Stimulated activated CD8-positive, alpha-beta memory T cell treated with anti-CD3 and anti-CD28 coated beads, Interleukin-4, amount 100 ng/mL, for 1 hour (primary cell): ENCODE measurements at places on chromosomes 1 and 21.

DNA sequence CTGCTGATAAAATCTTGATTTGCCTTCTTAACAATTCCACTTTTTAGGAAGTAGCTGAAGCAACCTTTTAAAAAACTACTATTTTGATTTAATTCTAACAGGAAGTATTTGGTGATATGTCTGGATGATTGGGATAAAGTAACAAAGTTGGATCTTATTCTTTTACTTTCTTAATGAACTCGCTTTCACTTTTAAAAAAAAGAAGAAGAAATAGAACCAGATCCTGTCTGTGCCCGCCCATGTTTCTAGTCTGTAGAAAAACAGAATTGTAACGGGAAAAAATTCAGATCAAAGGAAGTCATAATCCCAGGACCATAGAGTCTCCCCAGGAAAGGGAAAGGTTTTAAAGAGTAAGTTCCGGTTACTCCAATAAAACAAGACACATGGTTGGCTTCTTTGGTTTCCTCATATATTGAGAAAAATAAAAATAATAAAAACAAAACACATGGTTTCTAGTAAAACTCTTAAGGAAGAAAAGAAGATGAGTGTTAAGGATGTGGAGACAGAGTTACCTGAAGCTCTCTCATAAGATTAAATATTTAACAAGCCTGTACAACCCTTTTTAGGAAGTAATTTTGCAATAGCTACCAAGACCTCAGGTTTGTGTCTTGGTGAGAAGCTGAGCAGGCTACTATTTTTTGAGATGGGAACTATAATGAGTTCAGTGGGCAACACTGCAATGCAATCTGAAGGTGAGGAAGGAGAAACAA, 4.9 kb downstream of the CD48 start:
- DNase-seq, result no peak

DNA sequence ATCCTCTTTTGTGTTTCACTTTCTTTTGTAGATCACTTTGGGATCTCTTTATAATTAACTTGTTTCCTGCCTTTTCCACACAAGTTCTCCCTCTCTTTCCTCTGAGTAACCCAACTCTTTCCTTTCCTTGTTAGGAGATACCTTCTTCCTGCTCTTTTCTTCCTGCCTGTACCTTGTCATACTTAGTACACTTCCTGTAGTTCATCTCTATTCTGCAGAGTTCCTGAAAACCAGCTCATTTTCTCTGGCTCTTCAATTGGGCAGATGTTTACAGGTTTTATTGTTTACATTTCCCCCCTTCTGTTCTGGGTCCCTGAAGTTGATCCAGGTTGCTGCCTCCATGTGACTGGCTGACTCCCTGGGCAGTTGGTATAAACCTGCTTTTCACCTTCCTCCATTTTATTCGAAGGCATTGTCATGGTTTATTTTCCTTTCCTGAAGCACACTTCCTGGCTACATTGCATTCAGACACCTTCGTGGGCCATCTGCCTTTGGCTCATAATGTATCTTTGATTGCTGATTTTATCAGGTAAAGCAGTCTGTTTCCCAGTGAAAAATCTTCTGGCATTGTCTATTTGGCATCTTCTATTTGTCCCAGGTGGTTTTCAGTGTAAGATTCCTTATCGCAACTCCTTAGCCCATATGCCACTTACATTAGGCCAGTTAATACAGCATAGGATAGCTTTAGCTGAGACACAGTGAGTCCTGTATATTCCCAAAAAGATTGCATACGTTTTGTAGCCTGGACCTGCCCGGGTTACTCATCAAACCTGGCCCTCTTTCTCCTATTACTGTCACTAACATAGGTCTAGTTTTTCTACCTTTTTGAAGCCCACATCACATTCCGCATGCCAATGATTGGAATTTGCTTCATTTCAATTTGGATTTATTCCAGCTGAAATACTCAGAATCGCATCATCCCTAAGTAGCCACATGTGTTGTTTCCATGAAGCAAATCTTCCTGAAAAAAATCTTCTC, 15.4 kb downstream of the CTH start:
- no peak for DNase-seq

DNA sequence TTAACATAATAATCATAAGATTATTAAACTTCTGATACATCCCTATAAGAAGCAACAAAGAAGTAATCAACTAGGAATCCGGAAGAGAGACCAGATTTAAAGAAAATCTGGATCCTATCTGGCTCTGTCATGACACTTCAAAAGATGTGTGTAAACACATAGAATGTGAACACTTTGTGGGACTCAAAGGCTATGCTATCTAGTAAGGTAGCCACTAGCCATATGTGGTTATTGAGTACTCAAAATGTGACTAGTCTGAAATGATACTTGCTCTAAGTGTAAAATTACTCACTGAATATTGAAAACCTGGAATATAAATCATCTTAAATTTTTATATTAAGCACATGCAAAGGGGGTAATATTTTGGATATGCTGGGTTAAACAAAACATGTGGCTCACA, 8.7 kb downstream of the FUBP1 start:
- DNase-seq, result no peak

- no peak for DNase-seq
Observed at GRCh38 chr1:197042676-197043341, 24.3 kb downstream of the F13B start.

- DNase-seq, result no peak
Observed at GRCh38 chr1:247681288-247681897, 1.9 kb upstream of the OR13G1 start.

- no peak for DNase-seq
Observed at GRCh38 chr1:26119892-26120608, 8.4 kb downstream of the PDIK1L start.

GRCh38 chr1:201675143-201675542, 136.2 kb downstream of the NAV1 start:
- DNase-seq, result no peak

DNA sequence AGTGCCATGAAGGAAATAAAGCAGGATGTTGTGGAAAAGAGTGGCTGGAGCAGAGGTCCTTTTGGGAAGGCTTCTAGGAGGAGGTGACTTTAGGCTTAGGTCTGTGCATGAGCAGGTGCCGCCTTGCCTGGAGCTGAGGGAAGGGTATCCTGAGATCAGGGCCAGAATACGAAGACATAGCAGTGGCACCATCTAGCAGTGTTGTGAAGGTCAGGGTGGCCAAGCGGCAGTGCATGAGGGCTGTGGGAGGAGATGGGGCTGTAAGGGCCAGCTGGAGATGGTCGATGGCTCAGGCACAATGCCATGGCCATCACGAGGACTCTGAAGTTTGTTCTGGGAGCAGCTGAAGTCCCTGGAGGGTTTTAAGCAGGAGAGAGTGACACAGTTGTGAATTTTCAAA, 219.5 kb downstream of the PTPRU start:
- no peak for DNase-seq

- DNase-seq, result no peak
Observed at GRCh38 chr1:113557187-113557586, 166.9 kb downstream of the MAGI3 start.

DNA sequence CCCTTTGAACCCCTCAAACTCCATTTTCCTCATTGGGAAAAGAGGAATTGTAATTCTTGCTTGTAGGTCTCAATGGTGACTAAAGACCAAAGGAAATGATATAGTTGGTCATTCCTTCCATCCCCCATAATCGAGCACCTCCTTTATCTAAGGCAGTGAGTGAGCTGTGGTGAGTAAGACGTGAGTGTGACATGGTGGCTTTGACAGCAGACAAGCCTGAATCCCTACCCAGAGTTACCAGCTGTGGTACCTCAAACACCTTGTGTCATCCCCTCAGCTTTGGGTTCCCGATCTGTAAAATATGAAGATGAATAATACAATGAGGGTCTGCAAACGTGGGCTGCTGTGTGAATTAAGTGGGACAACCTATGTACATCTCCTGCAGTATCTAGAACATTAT, 8.4 kb downstream of the TRAF5 start:
- DNase-seq, result no peak

DNA sequence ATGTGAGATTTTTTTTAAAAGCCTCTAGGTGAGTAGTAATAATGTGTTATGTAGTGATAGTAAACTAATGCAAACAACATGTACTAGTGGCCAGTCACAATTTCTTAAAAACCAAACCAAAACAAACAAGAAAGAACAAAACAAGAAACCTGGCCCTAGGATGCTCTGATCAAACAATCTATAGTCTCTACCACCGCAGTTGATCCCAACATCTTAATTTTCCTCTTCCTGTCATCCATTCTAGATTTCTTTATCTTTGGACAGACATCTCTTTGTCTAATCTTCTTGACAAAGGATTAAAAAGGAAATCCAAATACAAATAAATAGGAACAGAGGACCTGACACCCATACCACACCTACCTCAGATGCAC, 188.2 kb upstream of the ADAMTS5 start:
- no peak for DNase-seq

DNA sequence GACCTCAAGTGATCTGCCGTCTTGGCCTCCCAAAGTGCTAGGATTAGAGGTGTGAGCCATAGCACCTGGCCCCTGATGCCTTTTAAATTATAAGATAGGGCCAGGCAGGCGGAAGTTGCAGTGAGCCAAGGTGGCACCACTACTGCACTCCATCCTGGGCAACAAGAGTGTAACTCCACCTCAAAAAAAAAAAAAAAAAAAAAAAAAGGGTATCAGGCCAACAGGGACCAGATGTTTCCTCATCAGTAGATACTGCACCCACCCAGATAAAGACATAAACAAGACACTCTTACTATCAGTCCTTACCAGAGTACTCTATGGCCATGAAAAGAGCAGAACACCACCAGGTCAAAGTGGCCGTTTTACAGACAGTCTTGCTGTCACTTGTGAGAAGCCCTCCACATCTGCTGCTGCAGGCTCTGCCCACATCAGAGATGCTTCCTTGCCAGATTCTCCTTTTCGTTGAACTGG, 3.3 kb downstream of the C21orf58 start:
- no peak for DNase-seq

DNA sequence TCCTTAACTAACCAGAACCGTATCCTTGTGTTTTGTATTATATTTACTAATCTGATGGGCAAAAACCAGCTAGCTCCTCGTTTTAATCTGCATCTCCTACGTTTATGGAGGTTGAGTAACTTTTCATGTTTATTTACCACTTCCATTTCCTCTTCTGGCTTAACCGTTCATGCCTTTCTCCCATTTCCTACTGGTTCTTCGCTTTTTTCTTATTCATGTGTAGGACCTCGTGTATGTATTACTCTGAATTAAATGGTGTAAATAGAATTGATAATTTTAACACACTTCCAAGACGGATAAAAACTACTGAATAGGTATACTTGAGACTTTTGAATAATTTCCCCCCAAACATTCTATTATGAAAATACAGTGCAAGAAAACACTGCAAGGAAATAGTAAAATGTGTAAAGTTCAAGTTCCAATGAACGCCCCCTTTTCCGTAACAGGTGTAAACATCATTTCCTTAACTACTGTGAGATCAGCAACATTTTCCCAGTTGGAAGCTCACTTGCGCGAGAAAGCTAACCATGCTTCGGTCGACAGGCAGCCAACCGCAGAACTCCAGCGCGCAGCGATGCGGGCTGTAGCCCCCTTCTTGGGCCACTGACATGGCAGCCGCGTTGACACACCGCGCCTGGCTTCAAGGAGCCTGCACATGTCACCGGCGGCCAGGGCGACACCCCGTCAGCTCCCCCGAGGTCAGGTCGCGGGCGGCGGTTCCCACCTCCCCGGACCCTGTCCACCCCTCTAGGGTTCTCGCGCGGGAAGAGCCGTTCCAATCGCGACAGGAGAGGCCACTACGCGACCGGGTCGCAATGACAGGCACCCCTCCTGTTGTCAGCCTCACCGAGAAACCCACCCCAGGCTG, 816 bp downstream of the EDEM3 start:
- DNase-seq, result no peak

DNA sequence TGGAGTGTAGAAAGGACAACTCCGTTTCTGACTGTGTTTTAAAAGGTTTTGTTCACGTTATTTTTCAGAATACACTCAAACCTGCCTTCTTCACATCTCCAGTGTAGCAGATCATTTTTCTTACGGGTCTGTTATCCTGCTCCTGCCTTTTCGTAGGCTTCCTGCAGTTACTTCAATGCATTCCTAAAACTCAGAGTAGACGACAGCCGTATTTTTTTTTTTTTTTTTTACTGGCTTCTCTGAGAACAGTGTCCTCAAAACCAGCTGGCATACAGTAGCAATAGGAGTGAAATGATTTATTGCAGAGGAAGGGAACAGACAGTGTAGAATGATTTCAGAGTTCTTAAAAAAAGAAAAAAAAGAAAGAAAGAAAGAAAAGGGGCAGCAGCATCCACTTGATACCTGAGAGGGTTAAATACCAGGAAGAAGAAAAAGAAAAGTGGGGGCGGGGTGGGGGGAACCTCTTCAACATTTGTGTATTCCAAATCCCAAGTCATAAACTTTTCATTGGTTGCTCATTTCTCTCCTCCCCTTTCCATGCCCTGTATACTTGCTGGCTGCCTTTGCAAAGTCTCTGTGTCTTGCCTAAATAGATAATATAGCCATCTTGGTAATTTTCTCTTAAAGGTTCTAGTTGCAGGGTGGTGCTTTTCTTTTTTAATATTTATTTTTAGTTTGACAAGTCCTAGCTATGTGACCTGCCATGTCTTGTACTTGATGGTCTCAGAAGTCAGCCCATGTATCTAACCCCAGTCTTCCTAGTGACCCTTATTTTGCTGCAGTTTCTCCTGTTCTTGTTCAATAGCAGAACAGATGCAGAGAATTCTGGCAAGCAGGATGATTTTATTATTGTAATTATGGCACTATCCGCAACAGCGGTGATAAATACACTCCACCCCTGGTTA, 2.8 kb downstream of the TGFB2 start:
- no peak for DNase-seq

DNA sequence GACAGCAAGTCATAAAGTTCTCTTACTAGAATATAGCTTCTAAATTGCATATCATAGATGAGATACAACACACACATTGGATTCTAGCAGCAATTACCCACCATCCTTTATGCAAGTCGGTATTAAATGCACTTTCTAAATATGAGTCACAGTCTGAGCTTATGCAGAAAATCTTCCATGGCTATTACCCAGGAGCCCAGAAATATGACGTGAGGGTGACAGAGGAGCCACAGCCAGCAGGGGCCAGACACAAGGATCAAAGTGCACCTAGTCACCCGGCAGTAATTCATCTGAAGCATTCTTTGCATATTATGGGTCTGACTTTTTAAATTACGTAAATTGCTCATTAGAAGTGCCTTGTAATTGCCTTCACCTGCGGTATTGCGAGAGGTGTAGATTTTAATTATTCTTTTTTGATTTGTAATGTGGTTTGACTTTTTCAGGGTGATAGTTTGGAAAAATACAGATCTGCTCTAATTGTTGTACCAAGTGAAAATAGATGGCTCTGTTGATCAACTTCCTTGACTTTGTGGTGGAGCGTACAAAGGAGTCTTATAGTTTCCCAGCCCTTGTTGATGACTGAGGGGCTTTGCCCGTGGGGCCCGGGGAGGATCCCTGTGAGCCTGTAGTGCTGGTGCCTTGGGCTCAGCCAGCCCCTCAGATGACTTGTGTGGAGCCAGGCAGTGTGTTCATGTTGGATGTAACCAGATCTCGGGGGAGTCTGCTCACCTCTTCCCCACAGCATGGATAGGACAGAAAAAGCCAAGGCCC, 470.0 kb upstream of the VAMP3 start:
- no peak for DNase-seq
